ENCODE measurements at places on chromosomes 6 and 20.

DNA sequence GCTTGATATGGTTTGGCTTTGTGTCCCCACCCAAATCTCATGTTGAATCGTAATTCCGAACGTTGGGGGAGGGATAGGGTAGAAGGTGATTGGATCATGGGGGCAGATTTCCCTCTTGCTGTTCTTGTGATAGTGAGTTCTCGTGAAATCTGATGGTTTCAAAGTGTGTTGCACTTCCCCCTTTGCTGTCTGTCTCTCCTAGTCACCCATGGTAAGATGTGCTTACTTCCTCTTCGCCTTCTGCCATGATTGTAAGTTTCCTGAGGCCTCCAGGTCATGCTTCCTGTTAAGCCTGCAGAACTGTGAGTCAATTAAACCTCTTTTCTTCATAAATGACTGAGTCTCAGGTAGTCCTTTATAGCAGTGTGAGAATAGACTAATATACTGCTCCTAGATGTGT, 19.9 kb downstream of the PFDN4 start:
- no peak for DNase-seq

GRCh38 chr20:59912609-59913008, 20.8 kb downstream of the SYCP2 start:
- DNase-seq = no peak

DNA sequence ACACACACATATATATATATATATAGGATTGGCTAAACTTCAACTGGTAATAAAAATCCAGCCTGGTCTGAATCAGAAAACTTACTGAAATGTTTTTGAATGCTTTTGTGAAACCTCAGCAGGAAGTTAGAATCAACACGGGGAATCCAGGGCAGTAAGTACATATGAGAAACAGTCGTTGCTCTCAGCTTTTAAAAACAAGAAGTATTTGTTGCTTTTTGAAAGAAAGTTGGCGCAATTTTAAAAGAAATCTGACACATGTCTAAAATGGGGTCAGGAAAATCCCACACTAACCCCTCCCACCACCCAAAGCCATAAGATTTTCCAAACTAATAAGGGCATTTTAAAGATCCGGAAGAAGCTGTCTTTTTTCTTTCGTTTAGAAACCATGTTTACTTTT, 11.5 kb upstream of the CCDC170 start:
- DNase-seq = no peak

DNA sequence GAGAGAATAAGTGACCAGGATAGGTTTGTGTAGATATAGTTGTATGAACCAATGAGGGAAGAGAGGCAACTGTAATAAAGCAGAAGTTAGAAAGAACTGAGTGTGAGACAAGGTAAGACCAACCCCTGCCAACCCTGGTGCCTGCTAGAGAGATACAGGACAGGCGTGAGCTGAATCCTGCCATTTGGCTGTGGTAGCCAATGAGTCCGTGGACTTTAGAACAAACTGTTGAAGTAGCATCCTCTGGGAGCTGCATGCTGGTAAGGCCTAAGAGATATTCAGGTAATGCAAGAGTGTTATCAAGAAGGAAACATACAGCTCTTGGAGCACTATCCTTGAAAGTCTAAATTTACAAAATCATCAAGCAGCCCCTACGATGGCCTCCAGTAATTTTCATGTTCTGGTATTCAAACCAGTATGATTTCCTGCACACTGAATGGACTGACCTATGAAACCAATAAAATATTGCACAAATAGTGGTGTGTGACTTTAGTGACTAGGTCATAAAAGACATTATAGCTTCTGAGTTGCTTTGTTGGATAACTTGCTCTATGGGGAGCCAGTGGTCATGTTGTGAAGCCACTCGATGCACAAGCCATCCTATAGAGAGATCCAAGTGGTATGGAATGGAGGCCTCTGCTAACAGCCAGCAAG, 24.0 kb downstream of the BTBD3 start:
- DNase-seq = no peak

DNA sequence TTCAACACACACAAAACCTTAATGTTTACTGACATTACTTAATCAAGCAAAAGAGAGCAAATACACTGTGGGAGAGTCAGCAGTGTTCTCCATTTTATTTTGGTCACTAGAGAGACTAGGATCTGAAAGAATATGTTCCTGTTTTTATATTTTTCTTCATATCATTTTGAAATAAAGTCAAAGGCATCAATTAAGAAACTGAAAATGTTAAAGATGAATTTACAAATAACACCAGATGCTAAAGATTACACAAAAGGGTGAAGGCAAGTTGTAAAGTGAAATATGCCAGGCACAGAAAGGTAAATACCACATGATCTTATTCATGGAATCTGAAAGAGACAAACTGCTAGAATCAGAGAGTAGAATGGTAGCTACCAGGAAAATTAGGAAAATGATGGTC, 60.3 kb upstream of the FABP7 start:
- DNase-seq = peak; percentile 36

- no peak for DNase-seq
Observed at GRCh38 chr6:112036088-112036637, 17.7 kb upstream of the CCN6 start.

DNA sequence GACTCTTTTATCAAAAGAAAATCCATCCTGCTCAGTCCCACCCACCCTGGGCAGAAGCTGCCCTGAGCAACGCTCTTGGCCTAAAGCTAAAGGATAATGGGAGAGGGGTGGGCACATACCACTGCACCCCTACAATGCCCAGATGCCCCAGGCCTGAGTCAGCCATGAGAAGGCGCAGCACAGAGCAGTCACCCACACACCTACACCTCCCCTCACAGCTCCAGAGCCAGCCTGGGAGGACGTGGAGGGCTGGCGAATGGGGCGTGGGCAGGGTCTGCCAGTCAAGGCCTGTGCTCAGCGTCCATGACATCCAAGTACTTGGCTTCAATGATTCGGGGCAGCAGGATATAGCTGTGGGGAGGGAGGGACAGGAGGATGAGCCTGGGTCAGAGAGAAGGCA, 11.5 kb downstream of the SLC4A11 start:
- DNase-seq = no peak

DNA sequence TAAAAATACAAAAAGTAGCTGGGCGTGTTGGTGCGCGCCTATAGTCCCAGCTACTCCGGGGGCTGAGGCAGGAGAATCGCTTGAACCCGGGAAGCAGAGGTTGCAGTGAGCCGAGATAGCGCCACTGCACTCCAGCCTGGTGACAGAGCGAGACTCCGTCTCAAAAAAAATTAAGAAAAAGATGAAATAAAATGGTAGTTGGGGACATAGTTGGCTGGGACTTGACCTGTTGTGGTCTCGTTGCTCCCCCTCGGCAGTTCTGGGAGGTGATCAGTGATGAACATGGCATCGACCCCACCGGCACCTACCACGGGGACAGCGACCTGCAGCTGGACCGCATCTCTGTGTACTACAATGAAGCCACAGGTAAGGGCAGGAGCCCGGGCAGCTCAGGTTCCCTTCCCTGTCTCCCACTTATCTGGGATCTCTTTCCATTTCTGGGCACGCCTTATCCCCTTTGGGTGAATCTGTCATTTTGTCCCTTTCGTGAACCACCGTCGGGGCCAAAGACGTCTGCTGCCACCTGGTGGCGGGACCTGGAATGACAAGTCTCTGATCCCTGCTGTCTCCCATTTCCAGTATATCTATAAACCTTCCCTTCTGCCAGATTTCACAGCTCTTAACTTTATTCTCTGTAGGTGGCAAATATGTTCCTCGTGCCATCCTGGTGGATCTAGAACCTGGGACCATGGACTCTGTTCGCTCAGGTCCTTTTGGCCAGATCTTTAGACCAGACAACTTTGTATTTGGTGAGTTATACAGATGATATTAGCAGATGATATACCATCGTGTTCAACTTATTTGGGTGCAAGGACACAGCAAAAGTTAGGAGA, 2.3 kb downstream of the TUBB start:
- DNase-seq = no peak

DNA sequence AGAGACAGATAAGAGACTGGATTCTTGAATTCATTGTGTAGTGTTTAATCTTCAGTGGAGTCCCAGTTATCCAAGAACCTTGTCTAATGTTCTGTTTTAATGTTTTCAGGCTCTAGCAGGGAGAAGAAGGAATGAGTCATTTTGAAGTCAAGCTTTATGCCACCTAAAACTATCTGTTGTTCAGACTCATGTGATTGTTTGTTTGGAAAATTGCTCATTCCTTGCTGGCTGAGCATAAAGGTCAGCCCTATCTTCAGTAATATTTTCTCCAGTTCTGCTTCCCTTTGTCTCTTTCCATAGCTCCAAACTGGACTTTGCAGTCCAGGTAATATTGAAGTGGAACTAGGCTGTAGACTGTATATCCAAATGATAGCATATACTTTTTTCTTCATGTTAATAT, 34.2 kb downstream of the CLVS2 start:
- no peak for DNase-seq

GRCh38 chr6:51129043-51129442, 310.4 kb downstream of the TFAP2B start:
- DNase-seq = no peak

DNA sequence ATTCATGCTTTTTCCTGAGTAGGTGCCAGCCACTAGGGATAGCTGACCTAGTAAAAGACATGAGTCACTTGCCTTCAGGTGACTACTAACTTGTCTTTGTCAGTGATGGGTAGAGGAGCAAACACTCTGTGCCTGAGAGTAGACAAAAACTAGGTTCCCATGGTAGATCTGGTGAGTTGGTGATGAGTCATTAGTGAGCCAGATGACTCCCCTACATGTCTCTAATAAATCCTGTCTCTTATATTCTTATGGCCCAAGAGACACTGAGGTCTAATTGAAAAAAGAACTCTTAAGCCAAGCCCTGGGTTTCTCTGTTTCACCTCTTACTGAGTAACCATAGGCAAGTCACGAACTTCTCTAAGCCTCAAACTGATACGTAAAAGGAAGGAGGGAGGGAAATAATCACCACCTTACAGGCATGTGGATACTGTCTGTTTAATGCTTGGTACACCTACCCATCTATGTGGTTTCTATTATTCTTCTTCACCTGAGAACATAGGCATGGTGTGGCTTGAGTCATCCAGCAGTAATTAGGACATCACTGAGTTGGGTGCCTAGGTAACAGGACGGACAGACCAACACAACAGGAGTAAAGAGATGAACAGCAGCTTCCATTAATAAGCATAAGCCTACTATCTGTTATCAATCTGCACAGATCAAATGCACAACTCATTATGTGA, 20.3 kb downstream of the TTPAL start:
- no peak for DNase-seq

GRCh38 chr6:113143206-113143605, 713.9 kb upstream of the MARCKS start:
- no peak for DNase-seq

DNA sequence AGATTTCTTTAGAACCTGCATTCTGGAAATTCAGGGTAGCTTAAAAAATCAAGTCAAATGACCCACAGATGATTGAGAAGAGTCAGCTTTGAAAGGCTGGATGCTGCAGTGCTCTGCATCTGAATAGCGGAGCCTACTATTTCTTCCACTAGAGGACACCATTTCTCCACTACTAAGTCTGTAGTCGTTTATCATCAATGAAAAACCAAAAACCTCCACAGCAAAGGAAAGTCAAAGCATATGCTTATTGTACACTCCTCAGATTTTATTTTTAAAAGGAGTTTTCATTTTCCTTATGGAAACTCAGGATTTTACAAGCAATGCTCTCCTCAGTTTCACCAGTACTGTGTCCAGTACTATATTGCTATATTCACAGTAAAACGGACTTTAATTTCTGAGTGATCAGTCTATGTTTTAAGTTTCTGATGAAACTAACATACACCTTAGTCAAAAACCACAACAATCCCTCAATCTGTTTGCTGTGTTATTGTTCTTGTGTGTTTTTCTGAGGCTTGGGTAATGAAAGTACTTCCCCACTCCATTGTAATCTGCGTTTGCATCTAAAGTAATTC, 50.5 kb upstream of the ENPP5 start:
- peak; percentile 1 for DNase-seq

- no peak for DNase-seq
Observed at GRCh38 chr6:15623276-15624116, 39.3 kb downstream of the DTNBP1 start.

GRCh38 chr6:37155394-37156312, 14.3 kb upstream of the PIM1 start:
- DNase-seq = no peak

DNA sequence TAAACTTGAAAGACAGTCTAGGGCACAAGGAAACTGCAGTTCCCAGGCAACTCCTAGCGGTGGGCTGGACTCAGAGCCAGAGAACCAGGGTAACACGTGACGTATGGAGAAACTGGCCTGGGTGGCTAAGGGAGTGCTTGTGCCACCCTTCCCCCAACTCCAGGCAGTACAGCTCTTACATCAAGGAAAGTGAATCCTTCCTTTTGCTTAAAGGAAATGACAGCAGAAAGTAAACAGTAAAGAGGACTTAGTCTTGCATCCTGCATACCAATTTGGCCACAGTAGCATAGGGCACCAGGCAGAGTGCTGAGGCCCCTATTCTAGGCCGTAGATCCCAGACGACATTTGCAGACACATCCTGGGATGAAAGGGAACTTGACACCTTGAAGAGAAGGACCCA, 322.8 kb downstream of the CD109 start:
- DNase-seq = no peak

DNA sequence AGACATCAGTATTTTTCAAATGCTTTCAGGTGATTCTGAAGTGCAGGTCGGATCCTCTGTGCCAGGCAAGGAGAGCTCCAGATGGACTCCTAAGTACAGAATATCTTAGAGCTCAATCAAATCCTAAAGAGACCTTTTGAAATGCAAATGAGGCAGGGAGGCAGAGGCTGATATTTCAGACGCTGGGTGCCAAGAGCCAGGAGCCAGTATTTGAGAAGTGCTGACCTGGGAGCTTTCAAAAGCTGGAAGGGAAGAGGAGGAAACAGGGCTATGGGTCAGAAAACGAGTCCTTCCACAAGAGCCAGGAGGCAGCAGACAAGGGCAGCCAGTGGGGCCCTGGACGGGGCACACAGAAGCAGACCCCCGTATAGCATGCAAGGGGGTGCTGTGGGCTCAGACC, 46.1 kb upstream of the DSN1 start:
- DNase-seq = peak; percentile 51

GRCh38 chr6:41607736-41608135, 30.5 kb upstream of the MDFI start:
- DNase-seq = no peak

GRCh38 chr6:86128130-86128814, 485.6 kb upstream of the SYNCRIP start:
- no peak for DNase-seq

DNA sequence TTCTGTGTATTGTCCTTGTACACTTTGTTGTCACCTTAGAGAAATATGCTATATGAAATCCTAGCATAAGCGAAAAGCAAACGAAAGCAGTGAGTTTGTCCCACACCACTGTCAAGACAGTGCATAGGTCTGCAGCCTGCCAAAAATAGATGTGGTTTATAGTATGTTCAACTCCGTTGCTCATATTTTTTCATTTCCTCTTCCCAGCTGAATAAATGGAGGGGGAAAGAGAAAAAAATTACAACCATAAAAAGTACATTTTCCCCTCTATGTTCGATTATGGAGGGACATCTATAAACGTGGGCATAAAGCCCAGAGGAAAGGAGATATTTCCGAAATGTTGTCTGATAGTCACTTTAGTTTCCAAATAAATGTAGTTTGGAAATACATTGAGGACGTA, 25.8 kb downstream of the PRL start:
- no peak for DNase-seq

All from NCI-H1436 treated with DMSO at 0.1 percent for 48 hours (cell line).